Fibroblast of skin of abdomen (primary cell): ENCODE measurements at places on chromosomes 2 and 18.
A peak's percentile ranks its signal among the peaks of the same experiment; 100 is the strongest.

- DNase-seq = no peak
These were observed 3.8 kb downstream of the ZFAND2B start for GRCh38 chr2:219210196-219210885.

GRCh38 chr2:134334542-134335353, 80.9 kb downstream of the MGAT5 start:
- no peak for DNase-seq

DNA sequence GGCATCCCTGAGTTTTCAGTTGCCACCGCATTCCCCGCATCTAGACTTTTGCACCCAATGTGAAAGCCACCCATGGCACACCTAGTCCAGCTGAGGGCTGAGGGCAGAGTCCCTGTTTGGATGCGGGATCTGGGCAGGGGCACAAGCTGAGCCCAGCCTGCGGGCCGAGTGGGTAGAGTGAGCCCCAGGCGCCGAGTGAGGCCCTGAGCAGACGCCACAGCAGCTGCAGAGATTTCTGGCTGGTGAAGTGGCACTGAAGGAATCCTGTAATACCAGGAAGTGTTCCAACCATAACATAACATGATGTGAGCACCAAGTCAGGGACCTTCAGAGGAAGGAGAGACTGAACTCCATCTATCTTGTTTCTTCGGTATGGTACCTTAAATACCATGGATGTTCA, 27.7 kb upstream of the FRZB start:
- no peak for DNase-seq

GRCh38 chr18:3051718-3052410, 38.9 kb upstream of the LPIN2 start:
- DNase-seq = no peak

GRCh38 chr2:120817136-120817955, 81.7 kb downstream of the GLI2 start:
- DNase-seq = no peak

GRCh38 chr18:40904295-40904694, 1050.7 kb upstream of the PIK3C3 start:
- peak; percentile 27 for DNase-seq

GRCh38 chr2:182300608-182301007, 126.2 kb downstream of the PDE1A start:
- no peak for DNase-seq

GRCh38 chr2:223300326-223300725, 248.3 kb downstream of the KCNE4 start:
- DNase-seq = peak; percentile 29

DNA sequence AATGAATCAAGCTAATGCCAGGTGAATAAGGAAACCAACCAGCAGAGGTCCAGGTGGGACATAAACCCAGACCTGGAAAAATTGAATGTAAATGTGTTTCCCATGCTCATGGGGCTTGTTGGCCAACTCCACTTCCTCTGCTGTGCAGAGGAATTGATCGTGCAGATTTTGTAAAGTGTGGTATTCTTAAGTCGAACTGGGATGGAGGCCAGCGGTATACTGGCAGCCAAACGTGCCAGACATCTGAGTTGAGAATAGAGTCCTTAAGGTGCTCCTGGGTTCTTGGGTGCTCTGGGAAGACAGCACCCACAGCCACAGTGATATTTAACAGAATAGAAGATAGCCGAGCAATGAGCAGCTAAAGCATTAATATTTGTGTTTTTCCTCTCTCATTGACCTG, 146.5 kb upstream of the LGALSL start:
- DNase-seq = no peak

- DNase-seq = peak; percentile 63
These were observed 23.9 kb upstream of the CRACDL start for GRCh38 chr2:98959810-98960507.

DNA sequence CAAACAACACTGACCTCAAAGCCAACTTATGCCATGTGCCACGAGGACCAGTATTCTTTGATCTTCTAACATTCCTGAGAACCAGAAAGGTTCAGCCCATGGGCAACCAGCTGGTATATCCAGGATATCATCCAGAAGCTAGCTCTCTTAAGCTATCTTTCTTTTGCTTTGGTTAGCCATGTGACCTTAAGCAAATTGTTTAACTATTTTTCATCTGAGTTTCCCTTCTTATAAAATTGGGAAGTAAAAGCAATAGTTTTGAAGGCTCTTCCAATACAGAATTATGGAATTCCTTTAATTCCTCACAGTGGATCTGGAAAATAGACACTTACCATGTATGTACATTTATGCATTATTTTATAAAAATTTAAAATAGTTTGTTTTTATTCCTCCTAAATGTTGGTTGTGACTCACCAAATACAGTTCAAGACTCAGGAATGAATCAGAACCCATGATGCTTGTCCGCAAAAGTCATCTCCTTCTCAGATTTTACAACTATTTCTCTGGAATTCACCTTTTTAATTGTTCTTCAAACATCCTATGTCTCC, 435.7 kb downstream of the ZEB2 start:
- DNase-seq = peak; percentile 86

DNA sequence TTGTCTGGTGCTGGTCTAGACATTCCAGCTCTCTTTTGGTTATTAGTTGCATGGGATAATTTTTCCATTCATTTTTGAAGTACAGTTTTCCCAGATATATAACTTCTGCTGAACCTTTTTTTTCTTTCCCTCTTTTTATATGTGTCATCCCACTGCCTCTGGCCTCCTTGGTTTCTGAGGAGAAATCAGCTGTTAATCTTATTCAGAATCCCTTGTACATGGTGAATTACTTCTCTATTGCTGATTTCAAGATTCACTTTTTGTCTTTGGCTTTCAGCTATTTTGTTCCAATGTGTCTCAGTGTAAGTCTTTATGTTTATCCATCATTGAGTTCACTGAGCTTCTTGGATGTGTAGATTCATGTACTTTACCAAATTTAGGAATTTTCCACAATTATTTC, 99.7 kb downstream of the ARHGEF4 start:
- no peak for DNase-seq

DNA sequence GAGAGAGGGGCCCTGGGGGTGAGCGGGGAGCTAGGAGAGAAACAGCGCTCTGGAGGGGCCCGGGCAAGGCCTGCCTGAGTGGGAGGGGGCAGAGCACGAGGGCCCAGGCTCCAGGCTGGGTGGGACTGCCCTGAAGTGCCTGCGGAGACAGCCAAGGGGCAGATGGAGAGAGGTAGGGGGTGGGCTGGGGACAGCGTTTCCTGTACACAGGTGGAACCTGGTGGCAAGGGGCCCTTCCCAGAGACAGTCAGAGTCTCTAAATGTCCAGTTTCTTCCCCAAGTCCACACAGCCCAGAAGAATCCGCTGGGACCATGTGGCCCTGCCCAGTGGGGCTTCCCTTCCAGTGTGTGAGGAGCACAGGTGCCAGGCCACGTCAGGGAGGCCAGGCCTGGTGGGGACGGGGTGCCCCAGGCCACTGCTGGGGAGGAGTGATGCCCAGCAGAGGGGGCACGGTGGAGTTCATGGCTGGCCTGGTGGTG, 1.7 kb upstream of the GPR35 start:
- no peak for DNase-seq

DNA sequence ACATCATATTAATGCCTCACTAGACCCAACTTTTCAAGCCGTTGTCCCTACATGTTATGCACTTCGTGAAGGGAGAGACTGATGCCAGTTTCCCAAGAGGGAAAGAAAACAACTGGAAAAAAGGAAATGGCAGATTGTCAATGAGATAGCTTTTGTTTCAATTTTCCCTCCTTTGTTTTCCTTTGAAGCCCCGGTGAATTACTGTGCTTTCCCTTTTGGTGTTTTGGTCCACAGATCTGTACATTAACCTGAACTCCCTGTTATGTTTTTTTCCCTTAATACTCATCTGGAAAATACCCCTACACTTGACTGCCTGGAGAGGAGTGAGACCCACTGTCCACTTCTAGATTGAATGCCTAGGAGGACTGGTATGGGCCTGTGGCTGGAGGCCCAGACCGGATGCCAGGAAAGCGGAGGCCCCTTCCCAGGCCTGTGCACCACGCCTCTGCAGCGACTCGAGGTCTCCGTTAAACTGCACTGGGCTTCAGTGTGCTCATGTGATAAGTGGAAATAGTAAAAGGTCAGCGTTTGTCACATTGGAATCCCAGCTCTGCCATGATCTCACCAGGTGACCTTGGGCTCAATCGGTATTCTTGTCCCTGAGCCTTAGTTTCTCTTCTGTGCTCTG, 106.4 kb downstream of the GATA6 start:
- no peak for DNase-seq

DNA sequence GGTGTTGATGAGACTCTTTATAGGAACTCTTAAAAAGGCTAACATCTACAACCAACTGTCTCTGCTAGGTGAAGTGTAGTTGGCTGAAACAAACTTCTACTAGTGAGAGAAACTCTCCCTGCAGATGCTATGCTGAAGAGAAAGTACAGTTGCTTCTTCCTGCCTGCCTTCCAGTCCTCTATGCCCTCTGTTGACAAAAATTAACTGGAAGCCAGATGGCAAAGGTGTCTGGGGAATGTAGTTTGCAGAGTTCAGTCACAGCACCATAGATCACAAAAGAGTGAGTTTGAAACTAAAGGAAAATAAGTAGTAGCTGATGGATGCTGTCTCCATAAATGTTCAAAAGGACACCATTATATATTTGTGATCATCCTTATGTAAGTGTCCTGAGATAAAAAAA, 958.8 kb upstream of the NRXN1 start:
- DNase-seq = no peak

- DNase-seq = peak; percentile 22
These were observed 25.1 kb downstream of the MARCHF7 start for GRCh38 chr2:159737292-159737916.

GRCh38 chr2:1375794-1376193, 37.5 kb upstream of the TPO start:
- no peak for DNase-seq

DNA sequence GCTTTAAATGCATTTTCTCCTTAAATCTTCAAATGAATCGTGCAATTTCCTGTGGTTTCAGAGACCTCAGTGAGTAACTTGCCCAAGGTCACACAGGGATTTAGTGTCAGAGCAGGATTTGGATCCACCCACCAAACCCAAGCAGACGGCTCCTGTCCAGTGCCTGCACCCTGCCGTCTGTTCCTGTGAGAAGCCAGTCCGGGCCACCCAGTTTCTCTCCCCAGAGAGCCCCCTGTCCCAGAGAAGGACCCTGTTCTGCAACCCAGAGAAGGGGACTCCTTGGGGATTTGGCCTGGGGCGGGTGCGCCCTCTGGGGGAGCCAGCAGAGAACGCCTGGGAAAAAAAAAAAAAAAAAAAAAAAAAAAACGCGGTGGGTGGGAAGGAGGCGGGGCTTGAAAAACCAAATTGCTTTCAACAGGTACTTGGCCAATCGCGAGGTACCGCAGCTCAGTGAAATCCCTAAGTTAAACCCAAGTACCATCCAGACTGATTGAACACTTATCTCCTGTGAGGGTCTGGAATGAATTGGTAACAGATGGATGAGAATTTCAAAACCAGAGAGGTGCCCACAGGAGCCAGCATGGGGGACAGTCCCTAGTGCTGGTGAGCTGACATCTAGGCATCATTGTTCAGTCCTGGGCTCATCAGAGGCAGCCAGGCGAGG, 30.9 kb upstream of the REEP1 start:
- DNase-seq = peak; percentile 27

GRCh38 chr2:113105047-113105785, 22.2 kb upstream of the IL1RN start:
- DNase-seq = peak; percentile 48

GRCh38 chr2:128408349-128409305, 90.0 kb upstream of the HS6ST1 start:
- peak; percentile 84 for DNase-seq

DNA sequence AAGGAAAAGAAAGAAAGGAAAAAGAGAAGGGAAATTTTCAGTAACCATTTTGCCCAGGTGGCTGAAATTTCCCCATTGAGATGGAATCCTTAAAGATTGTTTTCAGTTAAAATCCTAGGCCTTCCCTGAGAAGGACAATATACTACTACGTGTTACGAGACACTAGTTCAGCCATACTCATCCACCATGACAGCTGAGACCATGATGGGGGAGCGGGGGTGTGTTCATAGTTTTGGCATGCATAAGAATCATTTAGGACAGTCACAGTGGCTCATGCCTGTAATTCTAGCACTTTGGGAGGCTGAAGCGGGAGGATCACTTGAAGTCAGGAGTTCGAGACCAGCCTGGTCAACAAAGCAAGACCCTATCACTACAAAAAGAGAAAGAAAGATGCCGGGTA, 28.0 kb downstream of the PLA2R1 start:
- DNase-seq = peak; percentile 1
